Kidney epithelial cell (primary cell): ENCODE measurements at places on chromosomes 5 and 9. TPM values are rescaled to one million over a fixed set of nuclear protein-coding genes. Genes with fewer than 3 reads are reported as not detected.
A peak's percentile ranks its signal among the peaks of the same experiment; 100 is the strongest.

Gene PCDHB11
- total RNA-seq = 1.8 and 3.1 TPM in 2 replicates

Gene TXNDC8
- total RNA-seq = not detected in 2 replicates

Gene KCNV2
- total RNA-seq = not detected in 2 replicates

Gene NR2F1-AS1
- 5.3 and 9.5 TPM in 2 replicates for total RNA-seq

Gene IRGM
- not detected in 2 replicates for total RNA-seq

Gene GABRG2
- not detected in 2 replicates for total RNA-seq

Gene RPP25L
- total RNA-seq = 31.5 and 34.0 TPM in 2 replicates

Gene FOXI1
- total RNA-seq = not detected in 2 replicates

Gene PCDHGC4
- total RNA-seq = 0.62 and 1.1 TPM in 2 replicates

Gene CTXN3
- total RNA-seq = not detected in 2 replicates

DNA sequence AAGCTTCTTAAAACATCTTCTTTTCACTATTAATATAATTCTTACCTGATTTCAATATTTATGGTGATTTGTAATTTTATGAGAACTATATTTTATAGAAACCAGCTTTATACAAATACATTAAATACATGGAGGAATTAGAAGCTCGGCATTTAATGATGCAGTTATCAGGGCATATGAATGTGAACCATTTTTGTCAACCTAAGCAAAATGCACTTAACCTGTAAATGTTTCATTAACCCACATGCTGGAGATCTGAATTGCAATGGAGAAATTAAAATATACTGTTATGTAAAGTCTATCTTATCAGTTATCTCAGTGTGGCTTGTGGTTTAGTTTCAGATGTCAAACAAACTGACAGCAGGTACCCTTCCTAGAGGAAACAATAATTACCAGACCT is 63.2 kb upstream of the CDH12 start:
- DNase-seq = no peak

DNA sequence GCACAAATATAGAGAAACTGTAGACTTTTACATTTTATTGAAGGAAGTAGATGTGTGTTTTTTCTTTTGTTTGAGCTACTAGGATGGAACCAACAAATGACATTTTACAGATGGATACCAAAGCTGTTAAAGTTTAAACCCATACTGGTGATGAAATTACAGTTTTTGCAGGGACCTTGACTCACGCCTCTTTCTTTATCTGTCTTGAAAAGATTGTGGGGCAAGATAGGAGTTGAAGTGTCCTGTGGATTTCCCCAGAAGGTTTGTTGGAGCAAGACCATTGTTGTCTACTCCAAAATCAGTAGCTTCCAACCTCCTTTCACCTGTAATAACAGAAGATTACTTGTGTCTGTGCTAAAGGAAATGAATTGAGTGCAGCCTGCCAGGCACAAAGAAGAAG is 4.1 kb upstream of the C5orf63 start:
- no peak for DNase-seq

GRCh38 chr5:141560151-141560550 is 58.6 kb downstream of the DIAPH1 start:
- peak; percentile 12 for DNase-seq

DNA sequence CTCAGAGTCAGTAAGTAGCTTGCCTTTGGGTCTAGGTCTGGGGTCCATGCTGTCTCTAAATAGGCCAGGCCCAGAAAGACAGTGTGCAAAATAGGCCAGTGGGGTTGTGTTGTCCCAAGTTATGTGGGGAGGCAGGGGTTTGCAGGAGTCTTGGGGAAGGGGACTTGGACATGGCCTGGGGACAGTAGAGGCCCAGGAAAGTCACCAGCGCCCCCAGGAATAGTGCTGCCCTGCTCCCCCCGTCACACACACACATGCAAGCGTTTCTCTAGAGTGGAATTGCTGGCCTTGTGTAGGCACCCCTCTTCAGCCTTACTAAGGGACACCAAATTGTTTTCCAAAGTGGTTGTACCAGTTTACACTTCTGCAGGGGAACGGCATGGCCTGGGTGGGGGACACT is 227.5 kb downstream of the PBX3 start:
- DNase-seq = no peak

- no peak for DNase-seq
Measured at GRCh38 chr9:14349146-14349446, 35.2 kb upstream of the NFIB start.

- DNase-seq = no peak
Measured at GRCh38 chr9:99371376-99371775, 149.3 kb downstream of the SEC61B start.

DNA sequence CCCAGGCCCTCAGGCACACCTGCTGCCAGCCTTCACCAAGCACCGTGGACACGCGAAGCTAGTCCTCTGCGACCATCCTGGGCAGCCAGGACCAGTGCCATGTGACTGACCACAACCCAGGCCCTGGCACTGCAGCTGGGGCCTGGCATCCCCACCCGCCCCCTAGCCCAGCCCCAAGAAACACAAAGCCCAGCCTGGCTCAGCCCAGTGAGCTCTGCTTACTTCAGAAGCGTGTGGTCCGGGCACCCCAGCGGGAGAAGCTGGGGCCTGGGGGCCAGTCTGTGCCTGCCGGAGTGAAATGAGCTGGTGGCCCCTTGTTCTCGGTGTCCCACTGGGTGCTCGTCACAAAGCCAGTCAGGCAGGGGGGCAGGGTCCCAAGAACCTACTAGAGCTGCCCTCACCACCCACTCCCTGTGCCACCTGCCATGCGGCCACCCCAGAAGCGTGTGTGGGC is 87.9 kb downstream of the KCNT1 start:
- DNase-seq = no peak

GRCh38 chr9:114476891-114477469 is 28.3 kb downstream of the WHRN start:
- no peak for DNase-seq

GRCh38 chr9:109599131-109599530 is 101.0 kb upstream of the PTPN3 start:
- DNase-seq = no peak

GRCh38 chr9:76651119-76651705 is 113.0 kb upstream of the PCA3 start:
- no peak for DNase-seq

DNA sequence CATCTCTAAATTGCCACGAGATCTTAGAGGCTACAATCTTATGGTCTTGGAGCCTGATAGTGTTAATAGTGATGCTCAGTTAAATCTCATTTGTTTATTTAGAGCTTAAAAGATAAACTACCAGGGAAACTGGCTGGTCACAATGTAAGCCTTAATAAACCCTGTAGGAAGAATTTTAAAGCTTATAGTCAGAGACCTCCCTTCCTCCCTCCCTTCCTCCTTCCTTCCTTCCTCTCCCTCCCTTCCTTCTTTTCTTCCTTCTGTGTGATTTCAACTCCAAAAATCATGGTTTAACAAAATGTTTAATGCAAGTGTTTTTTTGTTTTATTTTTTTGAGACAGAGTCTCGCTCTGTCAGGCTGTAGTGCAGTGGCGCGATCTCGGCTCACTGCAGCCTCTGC is 14.9 kb upstream of the FAM240B start:
- DNase-seq = no peak

GRCh38 chr9:130535818-130536521 is 43.4 kb upstream of the FUBP3 start:
- no peak for DNase-seq

GRCh38 chr5:118611332-118611945 is 376.9 kb downstream of the DTWD2 start:
- no peak for DNase-seq

GRCh38 chr5:93572608-93573353 is 8.2 kb downstream of the NR2F1-AS1 start:
- DNase-seq = no peak

DNA sequence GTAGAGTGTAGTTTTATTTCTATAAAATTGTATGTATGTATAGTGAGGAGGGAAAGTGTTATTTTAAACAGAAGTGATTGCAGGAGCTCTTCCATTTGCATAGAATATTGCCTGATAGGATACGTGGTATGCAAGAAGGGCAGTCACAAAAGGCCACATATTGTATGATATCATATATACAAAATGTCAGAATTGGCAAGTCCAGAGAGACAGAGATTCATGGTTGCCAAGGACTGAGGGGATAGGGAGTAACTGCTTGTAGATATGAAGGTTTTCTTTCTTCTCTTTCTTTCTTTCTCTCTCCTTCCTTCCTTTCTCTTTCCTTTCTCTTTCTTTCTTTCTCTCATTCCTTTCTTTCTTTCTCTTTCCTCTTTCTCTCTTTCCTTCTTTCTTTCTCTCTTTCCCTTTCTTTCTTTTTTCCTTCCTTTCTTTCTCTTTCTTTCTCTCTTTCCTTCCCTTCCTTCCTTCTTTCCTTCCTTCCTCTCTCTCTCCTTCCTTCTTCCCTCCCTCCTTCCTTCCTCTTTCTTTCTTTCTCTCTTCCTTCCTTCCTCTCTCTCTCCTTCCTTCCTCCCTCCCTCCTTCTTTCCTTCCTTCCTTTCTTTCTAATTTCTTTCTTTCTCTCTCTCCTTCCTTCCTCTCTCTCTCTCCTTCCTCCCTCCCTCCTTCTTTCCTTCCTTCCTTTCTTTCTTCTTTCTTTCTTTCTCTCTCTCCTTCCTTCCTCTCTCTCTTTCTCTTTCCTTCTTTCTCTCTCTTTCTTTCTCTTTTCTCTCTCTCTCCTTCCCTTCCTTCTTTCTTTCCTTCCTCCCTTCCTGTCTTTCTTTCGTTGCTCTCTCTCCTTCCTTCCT is 24.5 kb upstream of the WDR38 start:
- no peak for DNase-seq

DNA sequence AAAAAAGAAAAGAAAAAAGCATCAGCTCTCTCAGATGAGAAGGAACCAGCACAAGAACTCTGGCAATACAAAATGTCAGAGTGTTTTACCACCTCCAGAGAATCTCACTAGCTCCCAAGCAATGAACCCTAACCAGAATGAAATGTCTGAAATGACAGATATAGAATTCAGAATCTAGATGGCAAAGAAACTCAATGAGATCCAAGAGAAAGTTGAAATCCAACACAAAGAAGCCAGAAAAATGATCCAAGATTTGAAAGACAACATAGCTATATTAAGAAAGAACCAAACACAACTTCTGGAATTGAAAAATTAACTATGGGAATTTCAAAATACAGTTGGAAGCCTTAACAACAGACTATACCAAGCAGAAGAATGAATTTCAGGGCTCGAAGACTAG is 396.3 kb downstream of the PDE4D start:
- no peak for DNase-seq

DNA sequence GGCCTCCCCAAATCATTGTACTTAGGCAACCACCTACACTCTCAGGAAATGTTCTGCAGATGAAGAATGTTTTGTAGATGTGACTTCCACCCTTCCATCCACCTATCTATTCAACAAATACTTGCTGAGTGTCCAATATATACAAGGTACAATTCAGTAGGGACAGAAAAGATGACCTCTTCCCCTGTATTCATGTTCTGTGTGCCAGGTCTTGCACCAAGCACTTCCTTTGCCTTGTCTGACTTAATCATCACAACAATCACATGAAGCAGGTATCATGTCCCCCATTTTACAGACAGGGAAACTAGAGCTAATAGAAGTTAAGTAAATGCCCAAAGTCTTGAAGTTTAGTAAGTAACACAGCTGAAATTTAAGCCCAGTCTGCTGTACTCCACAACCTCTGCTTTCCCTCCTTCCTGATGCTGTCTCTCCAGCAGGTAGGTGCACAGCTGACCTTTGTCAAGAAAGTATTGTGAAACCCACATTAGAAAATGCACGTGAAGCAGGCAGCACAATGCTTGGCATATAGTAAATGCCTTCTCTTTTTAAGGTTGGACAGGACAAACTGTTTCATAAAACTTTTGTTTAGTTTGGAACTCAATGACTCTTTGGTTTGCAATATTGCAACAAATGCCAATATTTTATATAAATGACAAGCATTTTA is 296.5 kb downstream of the DEPDC1B start:
- DNase-seq = no peak

GRCh38 chr9:113541019-113541900 is 77.7 kb downstream of the RGS3 start:
- DNase-seq = no peak

GRCh38 chr5:98581112-98581997 is 192.1 kb upstream of the RGMB start:
- DNase-seq = no peak

GRCh38 chr5:55902696-55903095 is 51.5 kb downstream of the IL31RA start:
- DNase-seq = no peak

GRCh38 chr5:56080375-56081052 is 85.8 kb upstream of the IL6ST start:
- DNase-seq = no peak

- DNase-seq = no peak
Measured at GRCh38 chr5:139644646-139645429, 3.3 kb upstream of the CXXC5 start.
